ENCODE measurements at places on chromosomes 6 and 20. TPM values are rescaled to one million over a fixed set of nuclear protein-coding genes. Genes with fewer than 3 reads are reported as not detected.

Gene RCAN2
- 33.2 TPM for polyA plus RNA-seq

Gene PEX6
- polyA plus RNA-seq, result 69.7 TPM

Gene ZNF341
- polyA plus RNA-seq, result 6.0 TPM

Gene CBFA2T2
- polyA plus RNA-seq, result 77.3 TPM

Gene GSTA2
- not detected for polyA plus RNA-seq

Gene AVP
- 1,079 TPM for polyA plus RNA-seq

Gene EPHA7
- 5.8 TPM for polyA plus RNA-seq

Gene VSX1
- polyA plus RNA-seq, result 0.56 TPM

Gene LRFN2
- 2.0 TPM for polyA plus RNA-seq

Gene ULBP1
- polyA plus RNA-seq, result 2.3 TPM

Gene ENPP1
- polyA plus RNA-seq, result 0.36 TPM

Gene PBOV1
- not detected for polyA plus RNA-seq

Gene NHLRC1
- 2.1 TPM for polyA plus RNA-seq

Gene BPIFB1
- not detected for polyA plus RNA-seq

Gene CD24
- polyA plus RNA-seq, result 1,099 TPM

Gene YTHDF1
- polyA plus RNA-seq, result 41.3 TPM

Gene BPIFB4
- polyA plus RNA-seq, result not detected

Gene GLP1R
- polyA plus RNA-seq, result 12.7 TPM

Gene KHDC1L
- 0.83 TPM for polyA plus RNA-seq

Gene ADAM33
- 0.42 TPM for polyA plus RNA-seq

Gene ABHD16B
- not detected for polyA plus RNA-seq

Gene FRK
- polyA plus RNA-seq, result 0.19 TPM

Gene TRAPPC3L
- polyA plus RNA-seq, result not detected

Gene CGA
- not detected for polyA plus RNA-seq

Gene C6orf120
- 4.4 TPM for polyA plus RNA-seq

Gene HLA-DRA
- 58.2 TPM for polyA plus RNA-seq

Gene IMPG1
- polyA plus RNA-seq, result 0.08 TPM

Gene NTSR1
- 0.48 TPM for polyA plus RNA-seq

Gene DLGAP4
- 190 TPM for polyA plus RNA-seq

Gene TMEM217
- 1.1 TPM for polyA plus RNA-seq

Gene OR2B6
- 0.37 TPM for polyA plus RNA-seq

Gene NRSN1
- polyA plus RNA-seq, result 123 TPM

Gene ECT2L
- polyA plus RNA-seq, result 0.07 TPM

Gene XKR7
- polyA plus RNA-seq, result 16.0 TPM

All from brain (organoid and tissue), 16 donors.